ENCODE measurements at places on chromosomes 6 and 20. TPM values are rescaled to one million over a fixed set of nuclear protein-coding genes. Genes with fewer than 3 reads are reported as not detected.

PDE10A gene
- total RNA-seq, result 10.4 TPM

SLC24A3 gene
- total RNA-seq, result not detected

CRISP3 gene
- not detected for total RNA-seq

PRDM13 gene
- total RNA-seq, result not detected

RIMS1 gene
- 5.7 TPM for total RNA-seq

RNF5 gene
- 48.0 TPM for total RNA-seq

LY6G6C gene
- not detected for total RNA-seq

LAMA2 gene
- 1.9 TPM for total RNA-seq

PACRG gene
- total RNA-seq, result 2.5 TPM

COL12A1 gene
- total RNA-seq, result 2,753 TPM

TBX18 gene
- total RNA-seq, result 9.1 TPM

DNMT3B gene
- total RNA-seq, result 4.7 TPM

C2 gene
- total RNA-seq, result 1.5 TPM

MICA gene
- total RNA-seq, result 56.3 TPM

- DNase-seq, result no peak
Observed at GRCh38 chr6:105099371-105099770, 80.4 kb downstream of the POPDC3 start.

GRCh38 chr6:156839591-156840001, 62.4 kb downstream of the ARID1B start:
- no peak for DNase-seq

DNA sequence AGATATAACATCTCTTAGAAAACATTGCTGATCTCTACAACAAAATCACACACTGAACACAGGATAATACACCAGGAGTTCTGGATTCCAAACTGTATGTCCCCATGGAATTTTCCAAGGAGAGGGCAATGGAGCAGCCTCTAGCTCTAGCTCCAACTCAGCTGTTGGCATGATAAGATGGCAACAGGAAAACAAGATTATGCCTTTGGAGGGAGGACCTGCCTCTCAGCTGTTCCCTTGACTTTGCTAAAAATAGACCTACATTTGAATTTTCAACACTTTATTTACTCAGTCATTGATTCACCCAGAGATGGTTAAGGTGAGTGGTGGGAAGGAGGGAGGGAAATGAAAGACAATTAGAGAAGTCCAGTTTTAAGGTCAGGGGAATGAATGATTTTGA, 246.7 kb downstream of the ALDH8A1 start:
- DNase-seq, result no peak

- DNase-seq, result no peak
Observed at GRCh38 chr20:50708845-50709635, 17.7 kb upstream of the RIPOR3 start.

GRCh38 chr6:11085758-11086435, 7.7 kb upstream of the SMIM13 start:
- no peak for DNase-seq

DNA sequence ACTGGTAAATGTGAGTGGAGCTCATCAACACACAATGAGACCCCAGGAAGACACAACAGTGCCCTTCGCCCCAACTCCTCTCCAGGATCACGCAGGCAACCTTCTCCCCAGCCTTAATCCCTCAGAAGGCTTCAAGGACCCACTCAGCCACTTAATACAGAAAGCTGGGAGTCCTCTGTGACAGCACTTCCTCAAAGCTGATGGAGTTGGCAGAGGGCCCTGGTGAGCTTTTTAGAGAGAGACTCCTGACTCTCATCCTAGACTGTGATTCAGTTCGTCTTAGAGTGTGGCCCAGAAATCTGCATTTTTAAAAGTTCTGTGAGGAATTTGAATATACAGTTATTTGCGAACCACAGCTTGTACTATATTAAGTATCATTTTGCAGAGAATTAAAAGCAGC, 187.7 kb downstream of the UST start:
- no peak for DNase-seq

GRCh38 chr20:1764136-1765033, 106.8 kb upstream of the SIRPG start:
- DNase-seq, result no peak

- DNase-seq, result no peak
Observed at GRCh38 chr6:111502154-111502553, 19.1 kb upstream of the REV3L start.

DNA sequence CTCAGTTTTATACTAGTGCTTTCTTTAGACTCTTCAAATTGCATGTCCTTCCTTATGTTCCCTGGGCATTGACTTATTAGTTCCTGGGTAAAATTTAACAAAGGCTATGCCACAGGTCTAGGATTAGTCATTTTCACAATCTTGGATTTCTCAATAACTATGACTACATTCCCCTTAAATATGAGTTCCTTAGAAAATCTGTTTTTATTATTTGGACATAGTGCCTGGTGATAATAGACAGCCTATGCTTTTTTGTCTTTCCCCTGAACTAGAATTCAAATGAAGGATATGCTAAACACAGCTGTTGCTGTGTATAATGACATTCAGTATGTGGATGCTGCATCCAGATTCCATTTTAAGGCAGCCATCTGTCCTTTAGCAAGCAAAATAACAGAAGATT, 1252.8 kb upstream of the GJE1 start:
- DNase-seq, result no peak

GRCh38 chr6:122416825-122417224, 17.4 kb downstream of the HSF2 start:
- no peak for DNase-seq

GRCh38 chr6:116335612-116336215, 35.0 kb upstream of the DSE start:
- DNase-seq, result no peak

DNA sequence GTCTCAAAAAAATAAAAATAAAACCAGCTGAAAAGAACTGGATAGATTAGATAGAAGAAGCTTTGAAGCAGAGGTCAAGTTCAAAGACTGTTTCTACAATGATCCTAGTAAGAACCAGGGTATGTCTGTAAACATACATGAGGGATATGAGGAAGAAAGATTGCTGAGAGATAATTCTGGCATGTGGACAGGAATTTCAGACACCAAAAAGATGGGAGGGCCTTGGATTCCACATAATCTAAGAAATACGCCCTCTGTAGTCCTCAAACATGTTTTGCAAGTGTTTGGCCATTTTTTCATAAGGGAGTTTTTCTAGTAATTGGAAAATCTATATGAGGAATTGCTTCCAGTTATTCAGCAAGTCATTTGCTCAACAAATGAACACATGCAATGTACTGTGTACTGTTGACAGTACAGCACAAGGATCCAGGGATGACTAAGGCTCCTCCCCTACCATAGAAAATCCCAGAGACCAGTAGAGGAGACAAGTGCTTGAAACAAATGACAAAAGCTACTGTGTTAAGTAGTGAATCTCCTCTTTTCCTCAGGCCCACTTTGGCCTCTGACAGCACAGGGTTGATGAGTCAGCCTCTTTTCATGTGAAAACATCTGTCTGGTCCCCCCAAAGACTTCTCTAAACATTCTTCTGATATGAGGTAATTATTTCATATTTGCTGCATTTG, 795.9 kb downstream of the MAFB start:
- no peak for DNase-seq

DNA sequence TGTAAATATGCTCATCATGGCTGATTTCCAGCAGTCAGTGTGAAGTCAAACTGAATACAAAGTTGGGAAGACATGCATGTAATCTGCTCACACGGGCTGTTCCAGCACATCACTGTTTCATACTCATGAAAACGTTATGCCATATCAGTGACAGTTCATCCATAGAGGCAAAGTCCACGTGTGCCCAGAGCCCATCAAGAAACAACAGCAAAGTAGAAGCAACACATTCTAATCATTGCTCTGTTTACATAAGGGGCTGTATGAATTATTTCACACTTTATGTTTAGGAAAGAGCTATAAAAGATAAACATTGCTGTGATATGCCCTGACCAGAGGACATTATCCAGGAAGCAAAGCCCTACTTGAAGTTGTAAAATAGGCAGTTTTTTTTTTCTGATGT, 157.0 kb upstream of the ENPP5 start:
- DNase-seq, result no peak

- no peak for DNase-seq
Observed at GRCh38 chr20:57562541-57563465, 1.9 kb downstream of the PCK1 start.

DNA sequence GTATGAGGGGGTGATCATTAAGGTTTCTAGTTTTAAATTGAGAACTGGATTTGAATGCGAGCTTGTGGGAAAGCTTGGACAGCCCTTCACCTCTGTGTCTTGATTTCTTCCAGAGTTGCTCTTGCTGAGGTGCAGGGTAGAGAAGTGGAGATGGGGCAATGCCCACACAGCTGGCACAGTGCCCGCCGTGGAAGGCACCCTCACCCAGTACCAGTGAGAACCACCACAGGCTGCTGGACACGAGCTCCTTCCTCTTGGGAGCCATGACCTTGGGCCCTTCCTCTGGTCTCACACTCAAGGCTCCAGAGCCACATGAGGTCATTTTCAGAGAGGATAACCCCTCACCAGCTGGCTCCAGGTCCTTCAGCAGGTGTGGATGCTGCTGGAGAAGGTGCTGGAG, 67.3 kb downstream of the DACT2 start:
- DNase-seq, result no peak

DNA sequence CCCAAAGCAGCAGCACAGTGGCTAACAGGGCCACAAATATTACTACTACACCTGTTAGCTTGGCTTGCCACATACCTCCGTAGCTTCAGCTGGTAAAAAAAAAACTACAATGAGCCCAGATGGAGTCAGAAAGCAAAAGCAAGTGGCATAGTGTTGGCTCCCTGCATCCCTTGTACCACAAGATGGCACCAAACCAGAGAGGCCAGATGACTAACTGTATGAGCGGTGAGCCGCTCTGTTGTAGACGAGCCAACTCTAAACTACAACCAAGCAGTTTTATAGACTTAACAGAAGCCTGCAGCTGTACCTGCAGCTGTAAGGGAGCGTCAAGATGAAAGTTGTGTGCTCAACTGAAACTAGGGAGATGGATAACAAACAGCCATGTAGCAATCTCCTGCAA, 84.5 kb upstream of the MCHR2 start:
- DNase-seq, result no peak

GRCh38 chr6:79671600-79672266, 40.6 kb downstream of the SH3BGRL2 start:
- no peak for DNase-seq

- DNase-seq, result peak; percentile 79
Observed at GRCh38 chr20:61600016-61600415, 348.0 kb downstream of the CDH4 start.

DNA sequence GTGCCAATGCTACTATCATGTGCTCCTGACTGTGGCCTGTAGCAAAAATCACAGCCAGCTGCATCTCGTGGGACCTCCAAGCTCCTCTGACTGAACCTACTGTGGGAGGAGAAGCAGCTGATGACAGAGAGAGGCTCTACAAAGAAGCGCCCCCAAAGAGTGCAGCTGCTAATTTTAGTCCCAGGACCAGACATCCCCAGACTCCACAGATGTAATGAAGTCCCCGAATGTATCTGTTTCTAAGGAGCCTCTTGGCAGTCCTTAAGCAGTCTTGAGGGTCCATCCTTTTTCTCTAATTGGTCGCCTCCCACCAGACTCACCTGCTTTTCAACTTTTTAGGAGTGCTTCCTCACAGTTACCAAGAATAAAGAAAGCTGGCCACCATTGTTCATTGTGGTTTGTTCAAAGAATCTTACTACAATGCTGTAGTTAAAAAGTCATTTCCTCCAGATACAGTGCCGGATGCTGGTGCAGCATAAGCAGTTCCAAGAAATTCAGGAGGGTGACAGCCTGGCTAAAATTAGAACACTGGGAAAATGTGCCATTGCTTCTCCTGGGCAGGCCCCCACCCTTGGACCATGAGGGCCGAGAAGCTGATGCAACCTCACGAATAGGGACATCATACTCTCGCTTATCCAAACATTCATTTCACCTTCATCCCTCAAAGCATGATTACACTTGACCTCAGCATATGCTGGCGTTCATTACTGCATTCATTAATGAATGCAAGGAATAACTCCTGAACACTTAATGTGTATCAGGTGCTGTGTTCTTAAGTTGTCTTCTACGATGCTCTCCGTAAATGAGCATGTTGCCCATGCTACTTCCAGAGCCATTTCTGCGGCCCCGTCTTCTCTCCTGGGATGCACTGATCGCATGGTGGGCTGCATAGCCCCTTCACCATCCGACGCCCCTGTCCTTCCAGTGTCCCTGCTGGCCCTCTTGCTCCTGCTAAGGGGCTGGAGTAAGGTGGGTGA, 66.4 kb downstream of the LY86 start:
- DNase-seq, result no peak

DNA sequence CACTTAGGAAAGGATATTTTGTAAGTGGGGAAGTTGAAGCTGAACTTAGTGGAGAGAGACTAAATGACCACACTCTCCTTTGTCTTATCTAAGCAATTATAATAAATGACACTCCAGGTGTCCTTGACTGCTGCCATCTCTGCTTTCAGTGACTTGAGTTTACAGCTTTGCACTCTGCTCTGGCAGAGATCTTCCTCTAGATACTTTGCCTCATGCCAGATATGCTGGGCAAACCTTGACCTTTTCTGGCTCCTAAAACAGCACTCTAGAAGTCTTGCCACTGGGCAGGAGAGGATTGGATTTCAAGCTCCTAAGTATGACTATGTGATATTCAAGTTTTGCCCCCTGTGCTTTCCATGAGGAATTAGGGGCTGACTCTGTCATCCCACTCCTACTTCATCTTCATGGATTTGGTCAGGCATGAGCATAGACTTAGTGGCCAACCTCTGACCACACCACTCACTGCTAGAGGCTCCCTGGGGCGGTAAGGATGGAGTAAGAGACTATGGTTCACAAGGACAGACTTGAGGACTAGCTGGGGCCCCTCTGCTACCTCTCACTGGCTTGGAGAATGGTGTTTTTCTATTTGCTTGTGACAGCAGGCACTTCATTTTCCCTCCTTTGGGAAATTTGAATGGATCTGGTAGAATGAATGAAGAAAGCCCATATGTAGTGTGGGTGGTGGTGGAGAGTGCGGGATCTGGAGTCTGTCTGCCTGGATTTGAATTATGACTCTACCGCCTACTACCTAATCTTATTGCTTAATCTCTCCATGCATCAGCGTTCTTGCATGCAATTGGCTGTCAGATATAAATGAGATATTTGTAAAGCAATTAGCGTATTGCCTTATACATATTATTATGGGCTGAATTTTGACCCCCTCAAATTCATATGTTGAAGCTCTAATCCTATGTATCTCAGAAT, 191.4 kb downstream of the REV3L start:
- DNase-seq, result no peak

GRCh38 chr6:152720974-152721373, 23.3 kb downstream of the MYCT1 start:
- DNase-seq, result no peak

GRCh38 chr6:161924516-161925116, 650.8 kb upstream of the AGPAT4 start:
- no peak for DNase-seq

- no peak for DNase-seq
Observed at GRCh38 chr6:154314084-154314483, 42.5 kb downstream of the IPCEF1 start.

GRCh38 chr6:149041953-149042352, 275.6 kb upstream of the TAB2 start:
- DNase-seq, result no peak

GRCh38 chr6:151232899-151233298, 6.9 kb upstream of the AKAP12 start:
- no peak for DNase-seq

- DNase-seq, result no peak
Observed at GRCh38 chr6:150156460-150156859, 13.6 kb downstream of the PPP1R14C start.

- no peak for DNase-seq
Observed at GRCh38 chr6:165268987-165269386, 40.4 kb downstream of the C6orf118 start.
